ENCODE measurements at places on chromosomes 12 and 14. TPM values are rescaled to one million over a fixed set of nuclear protein-coding genes. Genes with fewer than 3 reads are reported as not detected.

- no peaks in the 10 kb centered on the region for H3K27me3 ChIP-seq
- H3K4me1 ChIP-seq: no peaks in the 10 kb centered on the region
- no peak for DNase-seq
- no peak overlapping the region for H3K27ac ChIP-seq
Measured at GRCh38 chr12:13896063-13896626, 85.3 kb downstream of the GRIN2B start.

- DNase-seq: no peak
- no peaks in the 10 kb centered on the region for H3K36me3 ChIP-seq
- no peak overlapping the region for H3K4me3 ChIP-seq
- H3K27ac ChIP-seq: no peak overlapping the region
- H3K4me1 ChIP-seq: peaks cover under 1% of the 10 kb centered on the region
Measured at GRCh38 chr14:29710015-29710414, 217.6 kb downstream of the PRKD1 start.

DNA sequence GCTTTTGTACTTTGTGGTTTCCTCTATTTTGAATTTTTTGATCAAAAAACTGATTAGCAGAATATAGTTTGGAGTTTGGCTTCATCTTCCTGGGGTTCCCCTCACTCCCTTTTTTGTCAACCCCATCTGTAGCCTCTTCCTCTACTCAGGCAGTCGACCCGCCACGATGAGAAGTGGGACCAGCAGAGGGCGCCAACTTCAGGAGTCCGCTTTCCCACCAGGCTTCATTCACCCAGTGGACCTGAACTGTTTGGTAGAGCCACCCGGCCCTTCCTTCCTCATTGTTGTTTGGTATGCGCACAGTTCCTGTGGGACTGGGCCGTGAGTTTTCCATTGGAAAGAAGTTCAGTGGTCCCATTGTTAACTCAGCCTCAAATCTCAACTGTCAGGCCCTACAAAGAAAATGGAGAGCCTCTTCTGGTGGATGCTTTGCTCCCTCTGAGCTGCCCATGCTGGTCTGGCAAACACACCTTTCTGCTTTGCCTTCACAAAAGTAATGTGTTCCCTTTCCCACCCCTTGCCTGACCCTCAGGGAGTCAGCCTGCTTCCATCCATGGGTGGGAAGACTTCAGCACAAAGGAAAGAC lies 21.7 kb downstream of the TMBIM6 start:
- peaks cover 35% of the 10 kb centered on the region for H3K36me3 ChIP-seq
- peak overlapping the region; percentile 54 for H3K27ac ChIP-seq
- H3K4me1 ChIP-seq: peaks cover 5% of the 10 kb centered on the region
- H3K27me3 ChIP-seq: no peaks in the 10 kb centered on the region
- H3K4me3 ChIP-seq: no peak overlapping the region

- H3K4me1 ChIP-seq: no peaks in the 10 kb centered on the region
- no peaks in the 10 kb centered on the region for H3K36me3 ChIP-seq
- no peak for DNase-seq
- no peak overlapping the region for H3K27ac ChIP-seq
- H3K27me3 ChIP-seq: no peaks in the 10 kb centered on the region
Measured at GRCh38 chr14:60226298-60226697, 22.7 kb upstream of the PPM1A start.

DNA sequence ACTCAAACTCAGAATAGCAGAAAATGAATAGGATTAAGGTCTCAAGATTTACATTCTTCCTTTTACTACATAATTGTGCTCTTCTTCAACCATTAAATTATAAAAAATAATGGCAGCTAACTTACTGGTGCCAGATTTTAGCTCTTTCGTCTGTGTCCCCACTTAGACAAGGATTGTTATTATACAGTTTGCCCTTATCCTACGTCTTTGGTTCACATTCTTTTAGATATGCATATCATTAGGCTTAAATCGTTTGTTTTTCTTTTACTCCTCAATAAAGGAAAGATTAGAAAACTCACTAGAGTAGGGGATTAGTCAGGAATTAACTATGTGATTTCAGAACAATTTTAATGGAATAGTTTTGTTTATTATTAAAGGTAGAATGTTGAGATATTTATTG lies 129.6 kb upstream of the GARIN2 start:
- no peak overlapping the region for H3K27ac ChIP-seq
- no peaks in the 10 kb centered on the region for H3K36me3 ChIP-seq
- no peaks in the 10 kb centered on the region for H3K4me1 ChIP-seq
- DNase-seq: no peak
- no peak overlapping the region for H3K4me3 ChIP-seq

The ARHGAP9 gene
- 5.2 TPM for total RNA-seq

- DNase-seq: no peak
- no peak overlapping the region for H3K27ac ChIP-seq
- peak overlapping the region; percentile 34 for H3K4me3 ChIP-seq
- H3K36me3 ChIP-seq: peaks cover 6% of the 10 kb centered on the region
- H3K27me3 ChIP-seq: peaks cover 41% of the 10 kb centered on the region
Measured at GRCh38 chr12:114667669-114668150, 16.3 kb downstream of the TBX3 start.

DNA sequence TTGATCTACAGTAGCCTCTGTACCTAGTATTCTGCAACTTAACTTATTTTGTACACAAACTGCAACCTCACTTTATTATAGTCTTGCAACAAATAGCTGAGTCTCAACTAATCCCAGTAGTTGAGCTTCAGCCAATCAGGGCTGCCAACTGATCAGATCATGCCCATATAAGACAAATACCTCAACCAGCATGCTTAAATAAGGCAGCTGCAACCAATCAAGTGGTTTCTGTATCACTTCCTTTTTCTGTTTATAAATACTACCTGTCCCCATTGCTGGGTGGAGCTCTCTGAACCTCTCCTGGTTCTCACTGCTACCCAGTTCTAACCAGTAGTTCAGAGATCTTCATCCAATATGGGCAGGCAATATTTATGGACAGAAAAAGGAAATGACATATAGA lies 248.5 kb upstream of the FBXO33 start:
- no peaks in the 10 kb centered on the region for H3K4me1 ChIP-seq
- no peaks in the 10 kb centered on the region for H3K27me3 ChIP-seq
- no peak overlapping the region for H3K27ac ChIP-seq
- DNase-seq: no peak

- H3K36me3 ChIP-seq: no peaks in the 10 kb centered on the region
- no peaks in the 10 kb centered on the region for H3K4me1 ChIP-seq
- DNase-seq: no peak
Measured at GRCh38 chr14:54785136-54785777, 117.4 kb downstream of the GCH1 start.

DNA sequence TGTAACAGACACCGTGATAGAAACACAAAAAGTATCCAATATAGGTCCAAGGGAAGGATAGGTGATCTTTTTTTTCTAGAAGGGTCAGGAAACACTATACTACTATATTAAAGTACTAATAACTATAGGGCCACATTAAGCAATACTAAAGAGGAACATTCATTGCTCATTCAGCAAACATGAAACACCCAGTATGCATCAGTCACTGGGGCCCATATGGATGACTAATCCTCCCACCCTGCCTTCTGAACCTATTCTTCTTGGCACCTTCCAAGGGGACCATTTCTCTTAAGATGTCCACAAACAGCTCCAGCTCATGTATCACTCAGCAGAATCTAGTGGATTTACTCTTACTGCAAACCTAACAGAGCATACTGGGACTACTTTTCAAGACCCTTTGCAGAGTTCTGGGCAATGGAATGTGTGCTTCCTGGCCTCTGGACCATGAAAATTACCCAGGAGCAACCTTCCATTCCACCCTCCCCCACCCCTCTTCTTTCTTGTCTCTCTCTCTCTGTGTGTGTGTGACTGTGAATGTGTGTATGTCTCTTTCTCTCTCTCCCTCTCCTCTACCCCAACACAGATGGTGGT lies 187.9 kb downstream of the EPS8 start:
- no peaks in the 10 kb centered on the region for H3K4me1 ChIP-seq
- H3K27me3 ChIP-seq: no peaks in the 10 kb centered on the region
- no peak overlapping the region for H3K27ac ChIP-seq

DNA sequence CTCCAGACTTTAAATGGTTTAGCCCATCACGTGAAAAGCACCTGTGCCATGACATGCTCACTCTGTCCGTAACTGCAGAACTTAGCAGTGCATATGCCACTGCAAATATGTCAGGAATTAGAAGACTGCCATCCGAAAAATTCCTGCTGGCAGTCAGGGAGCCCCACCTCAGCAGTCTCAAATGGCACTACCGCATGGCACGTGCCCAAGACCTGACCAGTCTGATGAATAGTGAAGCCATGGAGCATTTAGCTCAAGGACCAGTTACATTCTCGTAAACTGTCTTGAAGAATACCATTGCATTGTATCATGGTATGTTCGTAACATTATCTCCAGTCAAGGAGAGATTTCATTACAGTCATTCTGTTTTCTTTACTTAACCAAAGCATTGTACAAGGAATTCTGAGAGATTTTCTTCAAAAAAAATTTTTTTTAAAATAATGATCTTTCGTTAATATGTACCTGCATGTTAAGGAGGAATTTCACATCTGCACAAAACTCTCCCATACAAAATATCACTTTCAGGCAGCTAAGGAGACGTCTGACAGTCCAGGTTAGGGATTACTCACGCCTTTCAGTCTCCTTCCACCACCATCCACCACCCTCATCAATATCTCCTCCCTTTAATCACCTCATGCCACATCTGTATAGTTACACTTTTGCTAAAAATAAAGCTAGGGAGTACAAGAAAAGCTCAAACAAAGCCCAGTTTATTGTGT lies 138.5 kb downstream of the ANO2 start:
- H3K4me3 ChIP-seq: no peak overlapping the region
- DNase-seq: no peak
- no peaks in the 10 kb centered on the region for H3K4me1 ChIP-seq
- no peaks in the 10 kb centered on the region for H3K36me3 ChIP-seq
- H3K27me3 ChIP-seq: no peaks in the 10 kb centered on the region
- no peak overlapping the region for H3K27ac ChIP-seq

The LYZ gene
- 9.6 TPM for total RNA-seq

- no peaks in the 10 kb centered on the region for H3K27me3 ChIP-seq
- H3K27ac ChIP-seq: no peak overlapping the region
- H3K4me3 ChIP-seq: no peak overlapping the region
- no peaks in the 10 kb centered on the region for H3K36me3 ChIP-seq
- DNase-seq: no peak
- no peaks in the 10 kb centered on the region for H3K4me1 ChIP-seq
Measured at GRCh38 chr12:52323001-52323400, 1.8 kb upstream of the KRT83 start.

DNA sequence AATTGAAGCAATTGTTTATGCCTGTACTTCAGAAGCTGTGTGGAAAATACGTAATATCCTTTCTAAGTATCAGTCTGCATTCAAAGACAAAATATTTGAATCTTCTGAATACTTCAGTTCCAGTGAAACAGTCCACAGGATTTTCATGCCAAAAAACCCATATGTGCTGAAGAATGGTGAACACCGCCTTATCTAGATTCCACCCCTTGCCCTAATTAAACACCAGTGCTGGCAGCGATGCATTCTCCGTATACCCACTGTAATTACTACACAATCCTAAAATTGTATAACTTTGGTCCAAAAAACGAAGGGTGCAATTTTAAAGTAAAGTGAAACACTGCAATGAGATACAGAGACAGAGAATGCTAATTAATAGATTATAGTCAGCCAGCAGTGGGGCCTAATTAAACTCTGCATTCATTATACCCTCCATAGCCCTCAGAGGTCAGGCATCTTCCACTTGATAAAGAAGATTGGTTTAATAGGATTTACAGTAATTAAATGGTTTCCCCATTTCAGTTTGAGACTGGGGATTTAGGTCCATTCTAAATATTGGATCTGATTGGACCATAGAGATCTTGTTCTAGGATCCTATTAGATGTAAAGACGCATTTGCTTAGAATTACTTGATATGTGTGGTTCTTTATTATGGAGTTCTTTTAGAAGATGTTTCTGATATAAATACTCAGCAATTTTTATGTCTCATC lies 43.9 kb downstream of the ERC1 start:
- no peak for DNase-seq
- no peak overlapping the region for H3K27ac ChIP-seq
- no peaks in the 10 kb centered on the region for H3K4me1 ChIP-seq
- no peak overlapping the region for H3K4me3 ChIP-seq

The RND1 gene
- total RNA-seq: not detected

The WNT1 gene
- total RNA-seq: not detected

The AQP6 gene
- total RNA-seq: not detected

DNA sequence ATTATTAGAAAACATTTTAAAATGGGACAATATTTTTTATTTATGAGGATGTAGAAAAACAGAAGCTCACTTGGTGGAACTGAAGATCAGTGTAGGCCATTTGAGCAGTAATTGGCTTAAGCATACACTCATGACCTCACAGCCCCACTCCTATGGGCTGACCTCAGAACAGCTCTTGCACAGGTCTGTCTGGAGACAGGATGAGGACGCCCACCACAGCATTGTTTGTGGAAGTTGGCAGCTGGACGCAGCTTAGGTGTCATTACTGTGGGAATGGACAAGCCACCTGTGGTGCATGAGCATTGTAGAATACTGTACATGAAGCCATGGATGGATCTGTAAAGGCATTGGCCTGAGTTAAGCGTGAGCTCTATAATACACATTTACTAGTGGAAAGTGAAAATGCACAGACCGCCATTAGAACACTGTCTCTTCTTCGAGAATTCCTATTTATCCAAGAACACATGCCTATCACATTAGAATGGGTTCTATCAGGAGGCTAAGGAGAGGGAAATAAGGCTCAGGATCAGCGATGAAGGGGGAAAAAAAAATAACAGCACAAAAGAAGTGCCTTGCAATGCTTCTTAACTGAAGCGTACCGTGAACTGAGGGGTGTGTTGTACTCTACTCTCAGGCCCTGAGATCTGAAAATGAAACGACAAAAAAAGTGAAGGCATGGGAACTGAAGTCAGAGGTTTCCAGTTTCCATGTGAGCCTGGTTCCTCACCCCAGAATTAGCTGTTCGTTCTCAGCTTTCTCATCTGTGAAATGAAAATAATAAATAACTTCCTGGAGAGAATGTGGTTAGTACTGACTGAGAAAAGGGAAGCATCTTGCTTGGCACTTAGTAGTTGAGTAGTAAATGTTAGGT lies 33.6 kb downstream of the KCNA1 start:
- no peaks in the 10 kb centered on the region for H3K36me3 ChIP-seq
- no peaks in the 10 kb centered on the region for H3K27me3 ChIP-seq
- no peak overlapping the region for H3K27ac ChIP-seq

DNA sequence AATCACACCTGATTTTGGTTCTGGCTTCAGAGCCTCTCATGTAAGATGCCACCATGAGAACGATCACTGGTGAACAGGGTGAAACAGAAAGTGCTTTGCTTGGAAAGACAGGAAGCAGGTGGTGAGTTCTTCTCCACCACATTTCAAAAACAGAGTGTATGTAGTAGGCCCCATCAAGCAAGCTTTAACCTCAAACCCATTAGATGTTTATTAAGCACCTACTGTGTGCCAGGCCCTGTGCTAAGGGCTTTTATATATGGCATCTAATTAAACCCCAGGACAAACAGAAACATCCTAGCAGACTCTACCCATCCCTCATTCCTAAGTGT lies 47.8 kb upstream of the MED13L start:
- no peaks in the 10 kb centered on the region for H3K36me3 ChIP-seq
- no peaks in the 10 kb centered on the region for H3K27me3 ChIP-seq
- no peak for DNase-seq
- H3K27ac ChIP-seq: no peak overlapping the region
- peaks cover 10% of the 10 kb centered on the region for H3K4me1 ChIP-seq
- no peak overlapping the region for H3K4me3 ChIP-seq

The SLCO1C1 gene
- not detected for total RNA-seq

Data from tibial nerve (tissue), 4 donors.